ENCODE measurements at places on chromosomes 6 and 20.
A peak's percentile ranks its signal among the peaks of the same experiment; 100 is the strongest.

- no peak for DNase-seq
Measured at GRCh38 chr6:106870069-106870468, 104.5 kb downstream of the CD24 start.

- no peak for DNase-seq
Measured at GRCh38 chr6:142297996-142298753, 3.6 kb upstream of the ADGRG6 start.

DNA sequence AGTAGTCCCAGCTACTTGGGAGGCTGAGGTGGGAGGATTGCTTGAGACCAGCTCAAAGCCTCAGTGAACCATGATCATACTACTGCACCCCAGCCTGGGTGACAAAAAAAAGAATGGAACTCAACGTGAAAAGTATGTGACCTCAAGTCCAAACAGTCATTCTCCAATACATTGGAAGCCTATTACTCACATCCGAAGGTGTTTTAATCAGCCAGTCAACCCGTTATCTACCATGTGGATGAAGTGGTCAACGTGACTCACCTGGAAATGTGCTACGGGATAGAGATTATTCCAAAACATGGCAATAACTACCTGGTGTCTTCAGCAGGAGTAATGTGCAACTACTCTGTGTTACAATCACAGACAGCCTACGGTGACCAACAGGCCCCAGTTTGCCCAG lies 85.8 kb upstream of the TOP1 start:
- DNase-seq = no peak

DNA sequence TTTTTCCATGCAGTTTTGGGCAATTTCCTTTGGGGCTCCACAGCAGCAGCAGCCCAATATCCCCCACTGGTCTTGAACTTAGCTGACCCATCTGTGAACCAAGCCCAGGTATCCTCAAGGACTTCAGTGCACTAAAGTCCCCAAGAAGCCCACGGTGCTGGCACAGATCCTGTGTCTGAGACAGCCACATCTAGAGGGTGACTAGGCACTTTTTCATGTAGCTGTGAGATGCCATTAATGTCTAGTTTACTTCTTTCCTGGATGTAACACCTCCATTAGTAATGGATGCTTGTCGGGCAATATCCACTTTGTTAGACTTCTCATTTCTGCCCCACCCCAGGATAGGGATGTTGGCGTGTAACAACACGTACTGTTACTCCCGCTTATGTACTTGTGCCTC lies 176.2 kb upstream of the PROKR2 start:
- DNase-seq = no peak

GRCh38 chr6:159004592-159004991 lies 4.6 kb upstream of the RSPH3 start:
- DNase-seq = no peak

DNA sequence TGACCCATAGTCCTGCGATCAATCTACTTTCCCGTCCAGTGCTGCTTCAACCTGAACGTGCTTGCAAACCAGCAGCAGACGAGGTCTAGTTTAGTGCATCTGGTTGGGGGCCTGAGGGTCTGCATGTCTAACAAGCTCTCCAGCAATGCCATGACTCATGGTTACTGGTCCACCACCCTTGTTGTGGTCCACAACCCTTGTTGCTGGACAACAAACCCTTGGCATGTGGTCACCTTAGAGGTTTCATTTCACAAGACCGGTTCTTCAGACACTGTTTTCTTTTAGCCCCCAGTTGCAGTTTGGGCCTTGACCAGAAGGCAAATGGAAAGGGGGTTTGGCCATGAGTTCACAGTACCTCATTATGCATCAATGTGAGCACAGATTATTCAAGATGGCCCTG lies 424.8 kb downstream of the QKI start:
- DNase-seq = no peak

DNA sequence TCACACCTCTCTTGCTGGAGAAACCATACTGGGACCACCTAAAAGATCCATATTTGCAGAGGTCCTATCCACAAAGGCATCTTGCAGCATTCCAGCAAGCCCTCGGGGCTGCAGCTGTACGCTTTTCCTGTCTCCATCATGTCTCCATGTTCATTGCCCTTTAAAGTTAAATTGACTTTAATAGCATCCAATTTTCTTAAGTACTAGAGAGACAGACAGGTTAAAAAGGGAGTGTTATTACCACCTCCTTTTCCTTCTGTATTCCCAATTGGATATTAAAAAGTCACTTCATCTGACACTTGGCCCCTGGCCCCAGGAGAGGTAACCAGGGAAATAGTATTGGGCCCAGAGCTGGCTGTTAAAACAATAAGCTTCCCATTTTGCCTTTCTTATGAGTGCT lies 178.6 kb downstream of the UNC5CL start:
- no peak for DNase-seq

GRCh38 chr6:41626917-41627316 lies 11.4 kb upstream of the MDFI start:
- no peak for DNase-seq

GRCh38 chr6:57221191-57221935 lies 744 bp downstream of the RAB23 start:
- DNase-seq = peak; percentile 42

DNA sequence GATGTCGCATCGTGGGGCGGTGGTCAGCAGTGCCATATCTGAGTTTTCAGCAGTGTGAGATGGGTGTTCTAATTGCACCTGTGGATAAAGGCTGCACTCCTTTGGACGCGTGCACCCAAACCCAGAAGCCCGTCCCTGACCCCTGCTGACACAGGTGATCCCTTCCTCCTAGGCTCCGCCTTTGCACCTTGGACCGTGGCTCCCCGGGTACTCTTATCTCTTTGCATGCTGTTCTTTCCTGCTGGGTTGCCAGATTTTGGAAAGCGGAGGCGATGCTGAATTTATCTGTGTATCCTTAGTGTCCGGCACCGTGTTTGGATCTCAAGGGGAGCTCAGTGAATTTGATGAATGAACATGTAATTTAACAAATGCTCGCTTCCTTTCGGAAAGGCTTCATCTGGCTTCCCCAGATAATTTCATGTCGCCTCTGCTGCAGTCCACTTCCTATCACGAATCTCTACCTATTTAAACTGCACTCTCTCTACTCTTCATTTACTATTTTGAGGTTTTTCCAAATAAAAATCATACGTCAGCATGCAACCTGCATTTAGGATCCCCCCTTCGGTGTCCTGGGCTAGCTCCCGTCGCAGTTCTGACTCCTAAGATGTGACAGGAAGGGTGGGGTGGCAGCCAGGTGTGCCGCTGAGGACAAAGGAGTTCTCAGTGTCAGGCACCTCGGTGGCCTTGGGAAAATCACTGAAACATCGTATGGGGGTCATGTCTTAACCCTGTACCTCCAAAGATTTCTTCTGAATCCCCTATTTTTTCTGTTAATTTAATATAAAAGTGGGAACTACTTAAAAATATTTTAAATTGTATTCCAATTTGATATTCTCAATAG lies 753 bp upstream of the PERP start:
- no peak for DNase-seq

DNA sequence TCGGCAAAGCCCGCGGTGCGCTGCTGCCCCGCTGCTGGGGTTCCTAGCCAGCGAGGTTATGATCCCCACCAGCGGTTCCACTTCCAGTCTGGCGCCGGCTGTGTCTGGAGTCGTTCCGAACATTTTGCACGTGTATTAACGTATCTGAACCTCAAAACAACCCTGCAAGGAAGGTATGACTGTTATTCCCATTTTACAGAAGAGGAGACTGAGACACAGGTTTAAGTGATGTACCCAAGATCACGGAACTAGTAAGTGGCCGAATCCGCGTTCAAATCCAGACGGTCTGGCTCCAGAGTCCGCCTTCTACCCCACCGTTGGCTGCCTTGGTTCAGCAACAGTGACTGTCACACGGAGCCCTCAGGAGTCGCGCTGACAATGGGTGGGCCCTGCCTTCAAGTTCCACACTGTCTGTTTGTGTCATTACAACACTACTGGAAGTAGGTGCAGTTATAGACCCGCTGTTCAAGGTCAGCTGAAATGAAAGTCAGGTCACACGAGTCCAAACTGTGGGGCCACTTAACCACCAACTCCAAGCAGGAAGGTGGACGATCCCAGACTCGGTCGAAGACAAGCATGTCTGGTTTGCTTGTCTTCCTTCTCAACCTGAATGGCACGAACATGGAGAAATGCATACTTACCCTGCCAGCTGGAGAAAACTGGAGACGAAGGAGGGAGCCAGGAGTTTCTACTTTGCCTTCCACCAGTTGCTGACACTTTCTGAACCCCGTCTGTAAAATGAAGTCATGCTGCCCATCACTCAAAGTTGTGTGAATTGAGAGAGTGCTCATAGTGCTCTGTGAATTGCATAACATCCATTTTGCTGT lies 803 bp upstream of the SRXN1 start:
- no peak for DNase-seq

DNA sequence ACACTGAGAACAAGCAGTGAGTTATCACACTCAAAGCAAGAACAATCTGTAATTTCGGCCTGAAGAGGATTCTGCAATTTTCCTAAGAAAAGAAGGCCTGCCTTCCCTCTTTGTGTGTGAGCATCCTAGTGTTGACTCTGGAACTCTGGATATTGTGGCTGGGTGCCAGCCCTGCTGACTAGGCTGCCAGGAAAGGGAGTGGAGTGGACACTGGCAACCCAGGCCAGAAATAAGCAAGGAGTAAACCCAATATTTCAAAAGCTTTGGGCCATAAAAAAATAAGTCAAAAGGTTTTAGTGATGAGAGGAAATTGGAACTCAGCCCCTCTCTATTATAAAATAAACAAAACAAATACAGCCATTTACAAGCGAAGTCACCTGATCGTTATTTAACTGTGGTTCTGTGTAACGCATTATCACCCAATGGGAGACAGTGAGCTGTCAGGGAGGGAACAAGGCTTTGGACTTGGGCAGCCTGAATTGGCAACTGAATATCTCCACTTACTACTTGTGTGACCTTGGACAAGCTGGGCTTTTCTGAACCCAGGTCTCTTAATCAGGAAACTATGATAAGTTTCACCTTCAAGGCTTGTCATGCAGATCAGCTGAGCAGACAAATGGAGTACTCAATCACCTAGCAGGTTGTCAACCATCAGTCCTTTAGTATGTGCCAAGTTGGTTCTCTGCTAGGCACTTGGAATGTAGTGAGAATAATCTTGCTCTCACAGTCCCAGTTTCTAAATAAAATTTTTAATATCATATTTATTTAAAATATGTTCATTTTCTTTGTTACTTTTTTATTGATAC lies 196.2 kb downstream of the PAX1 start:
- DNase-seq = no peak

DNA sequence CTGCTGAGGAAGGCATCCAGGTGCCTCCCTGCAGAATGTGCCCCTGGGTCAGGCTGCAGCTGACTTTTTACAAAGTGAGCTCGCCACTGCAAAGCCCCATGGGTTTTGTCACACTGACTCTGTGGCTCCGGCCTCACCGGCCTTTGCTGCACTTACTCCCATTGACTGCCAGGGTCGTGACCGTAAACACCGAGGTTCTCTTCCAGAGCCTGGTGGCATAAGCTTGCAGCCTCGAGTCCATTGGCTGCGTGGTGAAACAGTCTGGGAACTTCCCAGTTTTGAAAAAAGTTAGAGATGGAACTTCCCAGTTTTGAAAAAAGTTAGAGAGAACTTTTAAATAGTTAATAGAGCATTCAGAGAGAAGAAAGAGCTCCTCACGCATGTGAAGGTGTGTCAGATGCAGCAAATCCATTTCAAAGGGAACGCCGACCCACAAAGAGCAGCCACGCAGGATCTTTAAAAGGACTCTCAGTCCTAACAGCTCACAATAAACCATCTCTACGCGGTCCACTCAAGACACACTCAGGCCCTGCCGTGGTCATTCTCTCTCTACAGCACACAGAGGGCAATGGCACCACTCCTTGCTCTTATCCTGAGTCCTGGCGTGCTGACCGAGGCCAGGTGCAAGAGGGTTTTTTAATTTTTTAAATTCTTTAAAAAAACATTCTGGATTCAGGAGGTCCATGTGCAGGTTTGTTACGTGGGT lies 12.8 kb downstream of the RAMACL start:
- DNase-seq = no peak

DNA sequence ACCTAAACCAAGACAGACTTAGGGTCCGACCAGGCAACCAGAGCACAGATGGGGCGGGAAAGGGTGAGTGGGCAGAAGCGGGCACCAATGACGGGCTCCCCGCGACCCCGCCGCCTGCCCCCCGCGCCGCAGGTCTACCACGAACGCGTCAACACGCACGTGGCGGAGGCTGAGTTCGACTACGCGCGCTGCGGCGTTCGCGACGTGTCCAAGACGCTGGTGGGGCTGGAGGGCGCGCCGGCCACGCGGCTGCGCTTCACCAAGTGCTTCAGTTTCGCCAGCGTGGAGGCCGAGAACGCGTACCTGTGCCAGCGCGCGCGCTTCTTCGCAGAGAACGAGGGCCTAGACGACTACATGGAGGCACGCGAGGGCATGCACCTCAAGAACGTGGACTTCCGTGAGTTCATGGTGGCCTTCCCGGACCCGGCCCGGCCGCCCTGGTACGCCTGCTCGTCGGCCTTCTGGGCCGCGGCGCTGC lies 5.1 kb downstream of the TMEM151B start:
- no peak for DNase-seq

- DNase-seq = no peak
Measured at GRCh38 chr6:106746652-106747051, 117.3 kb downstream of the QRSL1 start.

GRCh38 chr6:152268846-152269442 lies 368.2 kb downstream of the SYNE1 start:
- no peak for DNase-seq

- DNase-seq = no peak
Measured at GRCh38 chr20:45179166-45179565, 4.5 kb downstream of the PI3 start.

DNA sequence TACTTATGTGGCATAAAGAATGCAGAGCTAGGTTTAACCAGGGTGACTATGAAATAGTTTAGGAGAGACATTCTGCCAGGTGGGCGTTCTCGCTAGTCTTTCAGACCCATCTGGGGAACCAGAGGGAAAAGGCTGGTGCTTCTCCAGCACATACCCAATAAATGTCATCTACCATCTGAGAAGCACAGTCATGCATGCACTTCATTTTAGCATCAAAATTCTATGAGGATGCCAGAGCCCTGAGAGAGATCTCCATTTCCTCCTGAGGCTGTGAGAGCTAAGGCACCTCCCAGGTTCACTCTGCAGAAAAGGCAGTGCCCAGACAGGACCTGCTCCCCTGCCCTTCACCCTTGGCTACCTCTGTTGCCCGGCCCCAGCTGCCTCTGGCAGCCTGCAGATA lies 231.7 kb upstream of the PRND start:
- DNase-seq = no peak

GRCh38 chr6:21201187-21201586 lies 392.4 kb upstream of the SOX4 start:
- no peak for DNase-seq

DNA sequence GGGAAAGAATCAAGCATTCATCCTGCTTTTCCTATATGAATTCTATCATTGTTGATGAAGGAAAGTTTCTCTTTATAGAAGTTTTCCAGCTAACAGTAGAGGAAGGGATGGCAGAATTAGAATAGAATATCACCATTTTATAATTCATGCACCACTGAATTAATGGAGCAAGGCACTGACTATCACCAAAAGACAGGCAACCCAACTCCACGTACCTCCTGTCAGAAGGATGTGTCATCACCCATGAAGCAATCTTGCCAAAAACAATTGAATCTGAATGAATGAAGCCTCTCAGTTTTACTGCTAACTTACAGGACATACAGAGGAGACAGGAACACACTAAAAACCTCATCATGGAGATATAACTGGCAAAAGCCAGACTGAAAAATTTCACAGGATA lies 122.4 kb downstream of the NFATC2 start:
- no peak for DNase-seq

All from stimulated activated CD4-positive, alpha-beta T cell treated with anti-CD3 and anti-CD28 coated beads, Interleukin-1b, Interleukin-23, amount 100 ng/mL, for 4 hours (primary cell).